Femur (tissue), 1 donor: ENCODE measurements at places on chromosomes 13 and 19.

DNA sequence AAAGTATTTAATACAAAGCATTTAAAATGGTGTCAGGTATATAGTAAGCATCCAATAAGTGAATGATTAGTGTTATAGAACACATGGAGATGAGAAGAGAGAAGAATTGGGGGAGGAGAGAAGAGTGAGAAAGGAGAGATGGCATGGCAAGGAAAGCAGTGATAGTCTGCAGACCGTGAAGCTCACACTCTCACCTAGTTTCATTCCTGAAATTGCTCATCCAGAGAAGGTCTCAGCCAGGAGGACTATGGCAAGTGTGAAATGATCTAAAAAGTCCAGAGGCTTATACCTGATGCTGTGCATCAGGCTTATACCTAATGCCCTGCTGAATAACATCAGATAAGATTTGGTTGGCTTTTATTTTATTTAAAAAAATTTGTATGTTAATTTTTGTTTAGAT is 351.6 kb upstream of the KLF12 start:
- no peak for DNase-seq

DNA sequence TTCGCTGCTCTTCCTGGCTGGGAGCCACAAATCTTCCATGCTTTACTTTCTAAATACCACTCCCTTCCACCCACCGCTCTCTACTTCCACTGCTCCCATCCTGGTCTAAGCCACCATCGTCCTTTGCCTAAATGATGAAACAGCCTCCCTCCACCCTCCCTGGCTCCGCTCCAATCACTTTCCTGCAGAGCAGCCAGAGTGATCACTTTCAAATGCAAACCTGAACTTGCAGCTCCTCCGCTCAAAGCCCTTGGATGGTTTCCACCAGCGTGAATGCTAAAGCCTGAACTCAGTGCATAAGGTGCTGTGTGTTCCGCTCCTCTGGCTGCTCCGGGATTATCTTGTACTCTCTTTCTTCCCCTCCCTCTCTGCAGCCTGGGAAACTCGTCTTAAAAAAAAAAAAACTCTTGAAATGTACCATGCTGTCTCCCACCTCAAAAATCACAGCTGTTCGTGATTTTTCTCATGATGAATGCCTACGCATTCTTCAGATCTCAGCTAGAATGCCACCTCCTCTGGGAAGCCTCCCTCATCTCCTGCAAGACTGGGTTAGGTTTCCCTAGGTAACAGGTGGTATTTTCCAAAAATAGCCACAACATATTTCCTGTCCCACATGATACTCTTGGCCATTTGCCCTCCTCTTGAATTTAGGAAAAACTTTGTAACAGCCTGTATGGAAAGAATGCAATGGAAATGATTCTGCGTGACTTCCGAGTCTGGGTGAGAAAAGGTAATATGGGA is 3.7 kb upstream of the SIN3B start:
- DNase-seq: peak; percentile 86

DNA sequence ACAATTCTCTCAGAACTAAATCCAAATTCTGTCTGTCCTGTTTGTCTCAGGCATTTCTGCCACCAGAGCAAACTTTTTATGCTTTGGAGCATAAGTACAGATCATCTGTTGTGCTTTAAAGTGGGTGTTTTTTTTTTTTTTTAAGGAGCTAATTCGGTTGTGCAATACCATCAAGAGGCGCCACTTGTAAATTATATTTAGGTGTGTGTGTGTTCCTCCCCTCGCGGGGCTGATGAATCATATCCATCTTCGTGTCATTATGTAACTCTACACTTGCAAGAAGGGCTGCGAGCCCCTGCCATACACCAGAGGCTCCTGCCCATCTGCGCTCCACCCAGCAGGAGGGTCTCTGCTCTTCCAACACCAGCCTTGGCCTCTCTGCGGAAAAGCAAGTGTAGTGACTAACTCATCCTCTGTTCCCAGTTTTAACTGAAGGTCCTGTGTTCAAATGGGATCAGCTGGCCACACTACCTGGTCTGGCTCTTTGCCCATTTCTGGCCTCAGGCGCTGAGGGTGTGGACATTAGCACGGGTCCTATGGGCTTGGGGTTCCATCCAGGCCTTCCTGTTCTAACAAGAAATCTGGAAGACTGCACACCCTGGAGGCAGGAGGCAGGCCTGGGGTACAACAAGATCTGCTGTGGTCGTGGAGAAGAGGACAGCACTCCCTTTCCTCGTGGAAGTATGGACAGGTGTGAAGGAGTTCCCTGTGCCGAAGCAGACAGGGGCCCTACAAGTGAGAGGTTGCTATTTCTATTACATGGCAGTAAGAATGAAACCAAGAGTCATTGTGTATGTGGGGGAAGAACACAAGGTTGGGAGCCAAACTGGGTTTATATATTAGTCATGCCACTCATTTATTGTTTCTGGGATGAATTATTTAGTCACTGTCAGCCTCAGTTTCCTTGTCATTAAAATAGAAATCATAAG is 96.1 kb upstream of the MBNL2 start:
- DNase-seq: no peak

GRCh38 chr13:42926555-42926954 is 65.5 kb downstream of the EPSTI1 start:
- DNase-seq: no peak

DNA sequence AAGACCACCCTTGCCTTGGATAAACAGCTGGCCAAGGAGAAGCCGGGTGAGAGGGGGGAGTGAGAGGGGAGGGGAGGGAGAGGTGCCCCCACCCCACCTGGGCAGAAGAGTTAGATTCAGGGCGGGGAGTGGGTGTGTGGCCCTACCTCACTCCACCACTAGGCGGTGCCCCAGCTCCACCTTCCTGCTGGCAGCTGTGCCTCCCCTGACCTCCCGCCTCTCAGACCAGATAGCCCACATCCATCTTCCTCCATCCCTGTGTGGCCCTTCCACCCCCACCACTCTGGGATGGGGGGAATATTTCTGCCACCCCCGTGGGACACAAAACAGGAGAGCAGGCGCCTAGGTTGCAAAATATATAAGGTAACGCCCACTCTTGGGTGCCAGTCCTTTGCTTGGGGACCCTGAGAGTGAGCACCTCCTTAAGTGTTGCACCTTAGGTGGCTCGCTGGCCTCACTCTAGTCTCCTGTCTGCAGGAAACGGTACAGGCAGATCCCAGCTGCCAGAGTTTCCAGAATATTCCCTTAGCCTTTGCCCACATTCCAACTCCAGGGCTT is 13.8 kb upstream of the EHD2 start:
- DNase-seq: peak; percentile 45

DNA sequence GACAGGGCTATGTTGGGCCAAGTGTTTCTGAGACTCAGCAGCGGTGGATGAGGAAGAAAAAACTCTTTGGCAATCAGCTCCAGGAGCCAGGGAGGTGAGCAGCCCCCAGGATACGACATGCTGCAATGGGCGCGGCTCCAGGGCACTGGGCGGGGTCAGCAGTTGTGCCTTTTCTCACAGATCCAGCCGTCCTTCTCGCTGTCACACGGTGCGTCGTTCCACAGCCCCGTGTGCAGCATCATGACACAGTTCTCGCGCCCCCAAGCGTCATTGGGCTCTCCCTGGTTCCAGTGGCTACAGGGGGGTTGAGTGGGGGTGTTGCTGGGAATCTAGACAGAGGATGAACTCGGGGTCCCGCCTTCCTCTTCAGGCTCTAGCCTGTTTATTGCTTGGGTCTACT is 2.7 kb downstream of the CLEC4G start:
- DNase-seq: no peak
